ENCODE measurements at places on chromosomes 16 and 17.

GRCh38 chr16:1950559-1950958, 3.9 kb downstream of the RPL3L start:
- no peak for DNase-seq

DNA sequence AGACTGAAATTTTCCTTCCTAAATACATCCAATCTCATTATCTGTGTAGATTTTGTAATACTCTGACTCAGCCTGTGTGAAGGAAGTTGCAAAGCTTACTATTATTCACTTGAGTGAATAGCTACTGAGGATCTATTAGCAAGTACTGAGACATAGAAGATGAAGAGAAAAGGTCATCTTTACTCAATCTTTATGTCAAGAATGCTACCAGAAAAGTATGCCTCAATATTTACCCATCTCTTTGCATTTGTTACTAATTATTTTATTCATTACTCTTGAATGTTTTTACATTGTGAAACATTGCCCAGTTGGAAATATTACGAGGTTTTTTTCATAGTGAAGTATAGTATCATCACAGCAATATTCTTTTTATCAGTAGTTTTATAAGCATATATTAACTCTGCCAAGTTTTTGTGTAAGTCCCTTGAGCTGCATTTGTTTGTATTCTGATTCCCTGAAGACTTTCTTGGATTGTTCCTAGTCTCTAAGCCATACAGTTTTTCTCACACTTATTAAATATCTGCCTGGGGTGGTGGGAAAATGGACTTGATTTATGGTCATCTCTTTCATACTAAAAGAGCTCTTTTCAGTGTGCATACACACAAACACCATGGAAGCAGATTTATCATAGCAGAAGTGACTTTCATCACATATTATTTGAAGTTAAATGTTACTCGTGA, 110.4 kb downstream of the MRTFB start:
- DNase-seq: peak; percentile 60

GRCh38 chr17:19641687-19642372, 6.7 kb upstream of the ALDH3A2 start:
- DNase-seq: no peak

- DNase-seq: no peak
These were observed 166.8 kb downstream of the MAP2K6 start for GRCh38 chr17:69581061-69581961.

DNA sequence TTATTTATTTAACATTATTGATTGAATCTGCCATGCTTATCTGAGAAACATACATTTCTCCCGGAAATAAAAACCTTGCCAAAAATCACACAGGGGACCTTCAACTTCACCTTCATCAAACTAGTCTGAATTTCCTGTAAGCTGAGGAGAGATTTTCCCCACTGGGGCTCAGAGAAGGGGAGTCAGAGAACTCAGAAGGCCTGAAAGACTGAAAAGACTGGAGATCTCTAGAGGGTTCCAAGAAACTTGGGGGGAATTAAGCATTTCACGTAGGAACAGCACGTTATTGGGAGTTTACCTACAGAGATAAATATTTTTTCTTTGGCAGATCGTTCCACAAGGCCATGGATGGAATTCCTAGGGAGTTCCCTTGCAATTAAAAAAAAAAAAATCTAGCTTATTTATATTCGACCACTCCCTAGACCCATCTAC, 528 bp upstream of the NOL11 start:
- no peak for DNase-seq

DNA sequence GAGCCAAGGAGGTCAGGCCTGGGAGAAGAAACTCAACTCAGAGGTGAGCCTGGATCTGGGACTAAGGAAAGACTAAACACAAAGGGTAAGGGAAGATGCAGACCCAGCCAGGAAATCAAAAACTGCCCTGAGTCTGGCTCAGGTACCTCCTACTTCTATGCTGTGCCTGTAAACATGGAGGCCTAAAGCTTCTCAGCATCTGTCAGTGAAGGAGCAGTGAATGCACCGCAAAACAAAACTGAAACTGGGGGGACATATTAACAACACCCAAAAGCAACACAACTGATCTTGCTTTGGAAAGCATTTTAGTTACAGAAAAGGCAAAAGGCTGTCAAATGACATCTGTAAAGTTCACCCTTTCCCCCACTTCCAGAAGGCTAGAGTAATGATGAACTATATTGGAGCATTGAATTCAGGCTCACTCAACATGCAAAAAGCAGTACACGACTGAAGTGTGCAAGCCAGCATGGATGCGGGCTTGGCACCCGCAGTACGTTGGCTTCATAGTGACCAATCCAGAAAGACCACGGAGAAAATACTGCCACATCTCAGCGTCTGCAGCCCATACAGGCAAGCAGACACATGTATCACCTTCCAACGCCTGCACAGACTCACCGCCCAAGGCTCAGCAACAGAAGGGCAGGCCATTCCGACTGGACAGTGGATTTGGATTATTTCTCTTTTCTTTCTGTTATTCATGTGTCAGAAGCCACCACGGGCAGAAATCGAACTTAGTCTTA, 3.8 kb downstream of the TBC1D16 start:
- DNase-seq: no peak

DNA sequence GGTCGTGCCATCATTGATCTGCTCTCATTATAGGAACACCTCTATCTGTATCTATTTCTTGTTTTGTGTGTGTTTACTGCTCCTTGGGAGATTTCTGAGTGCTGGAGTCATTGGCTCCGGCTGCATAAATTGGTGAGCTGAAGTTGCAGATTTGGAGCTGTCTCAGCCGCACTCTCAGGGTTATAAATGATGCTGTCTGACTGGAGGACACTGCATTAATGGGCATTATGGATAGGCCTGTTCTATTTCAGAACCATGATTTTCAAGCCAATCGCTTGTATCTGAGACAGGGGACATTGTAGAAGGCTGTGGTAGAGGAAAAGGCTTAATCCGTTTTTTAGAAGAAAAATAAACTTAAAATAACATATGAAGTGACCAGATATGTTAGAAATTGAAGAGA, 126.4 kb upstream of the KIF2B start:
- DNase-seq: no peak

- DNase-seq: peak; percentile 89
These were observed 257.5 kb downstream of the CDH11 start for GRCh38 chr16:64864232-64864809.

GRCh38 chr16:49940464-49941224, 84.4 kb upstream of the CNEP1R1 start:
- no peak for DNase-seq

DNA sequence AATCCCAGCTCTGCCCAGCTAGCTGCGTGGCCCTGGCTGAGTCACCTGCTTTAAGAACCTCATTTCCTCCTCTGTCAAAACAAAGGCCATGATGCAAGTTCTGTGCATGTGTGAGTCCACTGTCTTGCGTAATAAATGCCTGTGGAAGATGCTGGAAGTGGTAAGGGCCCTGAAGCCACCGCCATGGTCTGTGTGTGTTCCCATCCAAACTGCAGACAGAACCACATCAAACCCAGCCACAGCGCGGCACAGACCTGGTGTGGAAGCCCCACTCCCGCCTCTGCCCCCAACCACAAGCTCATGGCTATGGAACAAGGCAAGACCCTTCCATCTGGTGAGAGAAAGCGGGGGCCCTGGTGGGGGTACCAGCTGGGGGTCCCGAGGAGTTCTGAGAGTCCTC, 26.0 kb downstream of the NECAB2 start:
- DNase-seq: peak; percentile 80

DNA sequence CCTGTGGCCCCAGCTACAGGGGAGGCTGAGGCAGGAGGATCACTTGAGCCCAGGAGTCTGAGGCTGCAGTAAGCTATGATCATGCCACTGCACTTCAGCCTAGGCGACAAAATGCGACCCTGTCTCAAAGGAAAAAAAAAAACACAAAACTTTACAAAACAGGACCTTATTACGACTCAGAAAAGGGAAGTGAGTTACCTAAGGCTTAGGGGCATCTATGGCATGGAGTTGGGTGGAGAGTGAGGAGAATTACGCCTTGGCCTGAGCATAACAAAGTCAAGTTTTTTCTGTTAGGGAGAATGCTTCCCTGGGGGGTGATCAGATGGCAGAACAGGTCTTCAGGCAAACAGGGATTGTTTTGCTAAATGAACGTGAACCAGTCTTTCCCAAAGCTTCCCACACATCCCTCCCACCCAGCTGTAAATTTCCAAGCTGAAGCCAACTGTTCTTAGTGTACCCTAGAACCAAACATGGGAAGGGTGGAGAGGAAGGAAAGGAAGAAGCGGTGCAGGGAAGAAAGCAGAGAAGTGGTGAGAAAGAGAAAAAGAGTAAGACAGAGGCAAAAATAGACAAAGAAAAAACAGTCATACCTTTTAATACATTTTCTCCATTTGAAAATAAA, 24.6 kb upstream of the TNRC6C start:
- no peak for DNase-seq

GRCh38 chr16:57824888-57825287, 22.6 kb upstream of the KIFC3 start:
- no peak for DNase-seq

DNA sequence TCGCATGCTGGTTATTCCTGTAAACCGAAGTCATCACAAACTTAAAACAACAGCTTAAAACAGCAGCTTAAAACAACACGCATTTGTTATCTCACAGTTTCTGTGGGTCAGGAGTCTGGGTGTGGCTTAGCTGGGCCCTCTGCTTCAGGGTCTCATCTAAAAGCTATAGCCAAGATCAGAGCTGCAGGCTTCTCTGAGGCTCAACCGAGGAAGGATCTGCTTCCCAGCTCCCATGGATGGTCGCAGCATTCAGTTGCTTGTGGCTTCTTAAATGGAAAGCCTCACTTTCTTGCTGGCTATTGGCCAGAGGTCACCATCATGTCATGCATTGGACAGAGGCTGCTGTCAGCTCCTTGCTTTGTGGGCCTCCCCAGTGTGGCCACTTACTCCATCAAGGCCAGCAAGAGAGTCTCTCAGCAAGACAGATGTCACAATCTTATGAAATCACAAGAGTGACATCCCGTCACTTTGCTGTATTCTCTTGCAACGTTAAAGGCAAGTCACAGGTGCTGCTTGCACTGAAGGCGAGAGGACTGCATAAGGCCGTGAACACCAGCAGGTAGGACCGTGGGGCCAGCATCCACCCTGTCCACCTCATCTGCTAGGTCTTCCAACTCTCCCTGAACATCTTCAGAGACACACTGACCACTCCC, 117.9 kb upstream of the TNRC6C start:
- DNase-seq: no peak

GRCh38 chr16:65782611-65783600, 583.6 kb upstream of the CDH5 start:
- peak; percentile 80 for DNase-seq

- DNase-seq: no peak
These were observed 439.8 kb downstream of the SOX9 start for GRCh38 chr17:72560303-72561247.

DNA sequence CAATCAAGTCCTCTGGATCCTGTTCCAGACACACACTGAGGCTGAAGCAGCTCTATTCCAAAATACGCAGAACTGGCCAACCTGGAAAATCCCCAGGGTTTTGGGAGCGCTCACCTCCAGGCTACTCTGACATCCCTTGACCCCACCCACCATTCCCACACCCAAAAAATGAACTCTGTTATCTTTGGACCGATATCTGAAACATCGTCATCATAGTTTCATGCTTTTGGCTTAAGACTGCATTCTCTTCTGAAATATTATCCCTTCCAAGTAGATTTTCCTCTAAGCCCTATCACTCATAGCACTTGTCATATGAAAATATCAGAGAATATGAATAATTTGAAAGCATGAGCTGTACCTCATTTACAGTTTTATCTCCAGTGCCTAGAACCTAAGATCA, 34.7 kb downstream of the VAT1L start:
- DNase-seq: no peak

- no peak for DNase-seq
These were observed 267.9 kb upstream of the CCL2 start for GRCh38 chr17:33987162-33987561.

- DNase-seq: peak; percentile 14
These were observed 19.7 kb downstream of the APPBP2 start for GRCh38 chr17:60506312-60506711.

DNA sequence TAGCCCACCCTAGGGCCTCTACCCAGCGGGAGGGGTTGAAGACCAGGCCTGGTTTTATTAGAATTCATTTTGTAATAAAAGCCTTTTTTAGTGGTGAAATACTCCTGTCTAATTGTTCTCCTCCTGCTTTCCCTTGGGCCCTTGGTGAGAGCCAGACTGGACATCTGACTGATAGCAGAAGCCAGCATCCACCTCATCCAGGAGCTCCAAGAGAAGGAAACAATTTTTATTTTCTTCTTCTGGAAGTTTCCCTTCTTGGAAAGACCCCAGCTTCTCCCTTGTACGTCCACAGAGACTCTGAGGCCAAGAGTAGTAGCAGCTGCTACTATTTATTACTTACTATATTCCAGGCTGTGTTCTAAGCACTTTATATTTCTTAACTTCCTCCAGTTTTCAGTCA, 4.0 kb upstream of the PHKG2 start:
- DNase-seq: no peak

- no peak for DNase-seq
These were observed 160.2 kb upstream of the LHX1 start for GRCh38 chr17:36777118-36777517.

GRCh38 chr17:10327640-10328039, 45.2 kb downstream of the MYH13 start:
- peak; percentile 26 for DNase-seq

GRCh38 chr16:48659940-48660339, 50.0 kb upstream of the N4BP1 start:
- no peak for DNase-seq

DNA sequence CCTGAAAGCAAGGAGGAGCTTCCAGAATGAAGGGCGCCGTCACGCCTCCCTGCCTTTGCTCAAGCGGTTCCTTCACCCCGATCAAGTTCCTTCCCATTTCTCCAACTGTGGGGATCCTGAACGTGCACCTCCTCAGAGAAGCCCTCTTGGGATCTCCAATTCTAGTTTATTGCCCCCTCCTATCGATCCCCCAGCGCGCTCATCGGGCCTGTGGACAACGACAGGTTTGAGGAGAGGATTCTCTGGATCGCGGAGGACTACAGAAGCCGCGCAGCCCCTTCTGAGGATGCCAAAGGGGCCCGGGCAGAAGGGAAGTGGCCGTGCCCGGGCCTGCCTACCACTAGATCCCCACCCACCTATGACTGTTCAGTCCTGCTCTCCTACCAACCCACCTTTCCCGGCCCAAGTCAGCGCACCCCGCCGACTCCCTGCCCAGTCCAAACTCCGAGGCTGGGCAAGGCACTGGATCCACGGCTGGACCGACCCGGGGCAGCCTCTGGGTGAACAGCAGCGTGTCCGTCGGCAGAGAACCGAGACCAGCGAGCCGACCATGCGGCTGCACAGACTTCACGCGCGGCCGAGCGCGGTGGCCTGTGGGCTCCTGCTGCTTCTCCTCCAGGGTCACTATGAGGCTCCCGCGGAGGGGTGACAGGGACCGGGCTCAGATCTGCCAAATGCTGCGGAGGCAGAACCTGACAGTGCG, 12.8 kb upstream of the CES3 start:
- DNase-seq: no peak
